ENCODE measurements at places on chromosomes 3 and 15. TPM values are rescaled to one million over a fixed set of nuclear protein-coding genes. Genes with fewer than 3 reads are reported as not detected.

DNA sequence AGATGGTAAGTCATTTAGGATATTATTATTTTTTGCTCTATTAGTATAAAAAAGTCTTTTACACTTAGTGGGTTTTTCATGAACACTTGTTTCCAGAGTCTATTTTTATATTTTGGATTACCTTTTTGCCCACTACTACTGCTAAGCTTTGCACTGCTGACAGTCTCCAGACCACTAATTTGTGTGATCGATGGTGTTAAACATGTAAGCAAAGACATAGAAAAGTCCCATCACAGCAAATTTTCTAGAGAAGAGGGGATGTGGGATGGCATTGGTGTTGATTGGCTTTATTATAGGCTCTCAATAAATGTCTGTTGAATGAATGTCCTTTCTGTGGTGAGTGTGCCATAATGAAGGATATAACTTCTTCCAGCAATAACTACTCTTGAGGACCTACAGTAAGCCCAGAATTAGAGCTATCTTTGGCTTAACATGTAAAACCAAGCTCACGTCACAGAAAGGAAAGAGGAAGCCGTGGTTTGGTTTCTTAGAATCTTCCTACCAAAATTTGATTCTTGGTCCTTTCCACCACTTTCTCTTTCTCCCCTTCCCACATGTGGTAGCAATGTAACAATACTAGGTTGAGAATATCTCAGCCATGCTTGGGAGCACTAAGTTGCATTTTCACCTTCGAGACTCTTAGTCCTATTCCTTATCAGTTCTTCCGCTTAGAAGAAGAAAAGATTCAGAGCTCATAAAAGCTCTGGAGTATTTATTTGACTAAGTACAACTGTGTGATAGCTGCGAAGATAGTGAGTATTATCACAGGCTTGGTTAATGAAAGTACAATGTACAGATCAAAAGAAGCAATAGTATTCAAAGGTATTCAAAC lies 90.6 kb upstream of the UMPS start:
- DNase-seq = no peak

DPPA2 gene
- not detected for total RNA-seq

CDHR4 gene
- total RNA-seq = not detected

CD86 gene
- 10.7 TPM for total RNA-seq

DNA sequence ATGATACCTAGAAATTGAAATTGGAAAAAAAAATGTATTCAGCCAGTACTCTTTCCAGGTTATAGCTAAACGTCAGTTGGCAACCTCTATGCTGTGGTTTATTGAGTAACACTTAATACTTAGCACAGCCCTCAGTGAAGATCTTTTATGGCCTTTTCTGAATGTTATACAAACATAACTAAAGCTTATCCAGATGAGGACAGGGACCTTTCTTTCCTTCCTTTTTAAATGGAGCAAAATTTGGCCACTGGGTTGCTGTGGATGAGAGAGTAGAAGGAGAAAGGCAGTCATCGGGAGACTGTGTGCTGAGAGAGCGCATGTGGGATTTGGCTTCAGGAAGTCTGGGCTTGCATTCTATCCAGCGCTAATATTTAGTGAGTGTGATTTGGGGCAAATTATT lies 36.1 kb downstream of the IGF1R start:
- no peak for DNase-seq
